Right cardiac atrium (tissue), 5 donors: ENCODE measurements at places on chromosomes 4 and X. TPM values are rescaled to one million over a fixed set of nuclear protein-coding genes. Genes with fewer than 3 reads are reported as not detected.

Gene RAB9B
- total RNA-seq, result 18.2 TPM

Gene ATP8A1
- 18.8 TPM for total RNA-seq

Gene RIBC1
- total RNA-seq, result 0.67 TPM

Gene SERTM2
- not detected for total RNA-seq

Gene APLN
- total RNA-seq, result 7.2 TPM

Gene VSIG1
- not detected for total RNA-seq

Gene PCDH18
- total RNA-seq, result 2.7 TPM

Gene CORIN
- 226 TPM for total RNA-seq

Gene GABRG1
- not detected for total RNA-seq

Gene ART3
- total RNA-seq, result 129 TPM

Gene ADGRG4
- total RNA-seq, result not detected

Gene IDUA
- 17.0 TPM for total RNA-seq

Gene SLC7A11
- 6.2 TPM for total RNA-seq

Gene NLGN4X
- 9.7 TPM for total RNA-seq

Gene SH3RF1
- 7.4 TPM for total RNA-seq

Gene HPGD
- 1.6 TPM for total RNA-seq

Gene ERVMER34-1
- total RNA-seq, result 3.7 TPM

Gene MAP3K15
- 0.17 TPM for total RNA-seq

Gene CSN1S1
- total RNA-seq, result not detected

Gene HSFX4
- not detected for total RNA-seq

Gene ZMAT1
- 4.9 TPM for total RNA-seq

Gene CCDC149
- 17.4 TPM for total RNA-seq

Gene IGSF1
- 16.1 TPM for total RNA-seq

Gene ARMCX2
- total RNA-seq, result 50.0 TPM

Gene GAGE1
- total RNA-seq, result not detected

Gene NXF2B
- total RNA-seq, result not detected

Gene TMEM271
- total RNA-seq, result not detected

Gene MAGEC3
- total RNA-seq, result not detected

Gene CSAG1
- total RNA-seq, result not detected

Gene RHOXF2
- total RNA-seq, result not detected

Gene LEF1
- total RNA-seq, result 0.62 TPM

Gene TMEM154
- 1.2 TPM for total RNA-seq

Gene UGT2B7
- not detected for total RNA-seq

Gene HS3ST1
- 4.7 TPM for total RNA-seq

Gene NSG1
- 7.4 TPM for total RNA-seq

Gene XK
- total RNA-seq, result 6.5 TPM
